GM23338 (cell line): ENCODE measurements at places on chromosomes 13 and 19.

GRCh38 chr13:44211286-44211685, 162.3 kb upstream of the SERP2 start:
- DNase-seq, result no peak

- DNase-seq, result no peak
Measured at GRCh38 chr13:41199079-41199478, 4.7 kb upstream of the KBTBD7 start.

GRCh38 chr13:40410315-40410714, 256.1 kb downstream of the FOXO1 start:
- no peak for DNase-seq

DNA sequence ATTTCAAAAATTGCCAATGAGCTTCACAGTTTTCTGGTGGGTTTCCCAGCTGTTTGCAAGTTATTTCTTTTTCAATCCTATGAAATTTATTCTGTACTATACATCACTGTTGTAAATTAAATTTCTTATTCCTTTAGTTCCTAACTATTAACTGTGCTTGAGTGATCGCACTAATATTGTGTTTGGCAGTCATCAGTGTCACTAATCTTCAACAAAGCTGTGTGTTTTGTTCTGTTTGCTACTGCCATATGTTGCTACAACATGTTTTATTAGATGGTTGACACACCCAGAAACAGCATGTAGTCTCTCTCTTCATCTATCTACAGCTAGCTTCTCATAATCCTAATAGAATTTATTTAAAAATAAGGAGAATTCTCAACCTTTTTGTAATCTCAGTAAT, 453.6 kb upstream of the PRR20A start:
- no peak for DNase-seq

DNA sequence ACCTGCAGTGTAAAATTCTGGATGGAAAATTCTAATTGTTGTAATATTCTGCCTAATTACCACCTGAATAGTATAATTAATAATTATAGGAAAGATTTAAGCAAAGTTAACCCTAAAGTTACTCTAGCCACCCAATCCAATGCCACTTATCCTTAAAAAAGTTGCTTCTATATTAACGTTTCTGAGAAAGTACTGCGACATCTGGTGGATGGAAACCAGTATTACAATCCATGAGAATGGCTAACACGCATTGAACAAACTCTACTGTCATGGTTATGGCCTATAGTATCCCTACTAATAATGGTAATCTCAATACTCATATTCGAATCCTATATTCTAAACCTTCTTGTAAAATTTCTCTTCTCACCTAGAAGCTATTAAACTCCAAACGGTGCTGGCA, 1551.8 kb downstream of the SLITRK1 start:
- DNase-seq, result peak; percentile 65

GRCh38 chr13:76697288-76697687, 188.9 kb downstream of the KCTD12 start:
- no peak for DNase-seq

GRCh38 chr19:33249740-33250366, 24.2 kb upstream of the SLC7A10 start:
- DNase-seq, result no peak

DNA sequence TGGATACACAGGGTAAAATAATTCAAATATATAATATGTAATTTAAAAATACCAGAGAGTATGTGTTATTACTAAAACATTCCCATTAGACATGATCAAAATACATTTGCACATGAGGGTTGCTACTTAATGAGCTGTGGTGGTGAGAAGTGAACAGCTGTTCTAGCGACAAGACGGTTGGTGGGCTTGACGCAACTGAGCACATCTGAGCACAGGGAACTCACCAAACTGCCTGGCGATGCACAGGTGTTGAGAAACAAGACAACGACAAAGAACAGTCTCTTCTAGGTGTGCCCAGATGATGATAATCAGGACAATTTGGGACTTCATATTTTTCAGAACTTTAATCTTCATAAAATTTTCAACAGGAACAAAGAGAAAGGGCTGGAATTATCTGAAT, 555.1 kb upstream of the SGCG start:
- no peak for DNase-seq

DNA sequence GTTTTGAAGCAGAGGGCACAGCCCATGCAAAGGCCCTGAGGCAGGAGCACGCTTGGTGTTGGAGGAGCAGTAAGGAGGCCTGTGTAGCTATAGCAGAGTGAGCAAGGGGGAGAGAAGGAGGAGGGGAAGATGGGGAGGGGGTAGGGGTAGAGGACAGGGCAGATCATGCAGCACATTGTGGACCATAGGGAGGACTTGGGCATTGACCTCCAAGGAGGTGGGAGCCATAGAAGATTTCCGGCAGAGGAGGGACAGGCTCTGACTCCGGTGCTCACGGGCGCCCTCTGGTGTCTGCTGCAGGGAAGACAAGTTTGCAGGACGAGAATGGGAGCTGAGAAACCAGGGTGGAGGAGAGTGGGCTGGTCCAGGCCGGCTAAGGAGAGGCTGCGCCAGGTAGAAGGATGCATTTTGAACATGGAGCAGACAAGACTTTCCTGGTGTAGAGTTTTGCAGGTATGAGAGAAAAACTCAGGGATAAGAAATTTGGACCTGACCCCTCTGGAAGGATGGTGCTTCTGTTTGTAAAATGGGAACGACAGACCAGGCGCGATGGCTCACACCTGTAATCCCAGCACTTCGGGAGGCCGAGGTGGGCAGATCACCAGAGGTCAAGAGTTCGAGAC, 13.7 kb upstream of the CREB3L3 start:
- DNase-seq, result peak; percentile 83

- no peak for DNase-seq
Measured at GRCh38 chr19:4370418-4371041, 27.2 kb downstream of the MPND start.

DNA sequence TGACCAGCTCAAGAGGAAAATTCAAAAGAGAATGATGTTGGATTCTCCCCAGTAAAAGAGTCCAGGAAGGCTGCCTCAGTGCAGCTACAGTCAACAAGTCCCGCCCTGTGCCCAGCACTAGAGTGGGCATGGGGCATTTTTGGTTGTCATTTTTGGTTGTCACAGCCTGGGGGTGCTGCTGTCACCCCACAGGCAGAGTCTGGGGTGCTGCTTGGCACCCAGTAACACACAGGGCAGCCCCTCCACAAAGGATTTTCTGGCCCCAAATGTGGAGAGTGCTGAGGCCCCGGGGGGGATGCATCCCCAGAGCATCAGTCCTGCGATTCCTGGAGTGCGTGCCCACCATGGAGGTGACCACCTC, 28.2 kb upstream of the TMEM255B start:
- no peak for DNase-seq

GRCh38 chr19:38375098-38375493, 725 bp downstream of the PSMD8 start:
- DNase-seq, result no peak

DNA sequence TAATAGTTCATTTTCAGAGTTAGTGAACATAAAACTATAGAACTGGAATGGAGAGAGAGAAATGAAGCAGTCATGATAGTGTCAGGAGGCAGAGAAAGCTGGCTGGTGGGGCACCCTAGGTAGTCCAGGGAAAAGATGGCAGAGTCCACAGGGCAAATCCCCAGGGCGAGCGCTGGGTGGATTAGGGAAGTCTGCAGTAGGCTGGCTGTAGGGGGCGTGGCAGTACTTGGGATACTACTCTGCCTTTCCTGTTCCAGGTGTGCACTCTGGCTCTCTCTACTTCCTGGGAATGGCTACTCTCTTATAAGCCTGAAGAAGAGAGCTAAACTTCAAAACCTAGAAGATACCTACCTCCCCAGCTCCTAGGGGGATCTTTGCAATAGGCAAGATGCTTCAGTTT, 232.9 kb upstream of the SLC10A2 start:
- peak; percentile 84 for DNase-seq

- DNase-seq, result no peak
Measured at GRCh38 chr13:74929436-74929835, 552.5 kb downstream of the TBC1D4 start.

DNA sequence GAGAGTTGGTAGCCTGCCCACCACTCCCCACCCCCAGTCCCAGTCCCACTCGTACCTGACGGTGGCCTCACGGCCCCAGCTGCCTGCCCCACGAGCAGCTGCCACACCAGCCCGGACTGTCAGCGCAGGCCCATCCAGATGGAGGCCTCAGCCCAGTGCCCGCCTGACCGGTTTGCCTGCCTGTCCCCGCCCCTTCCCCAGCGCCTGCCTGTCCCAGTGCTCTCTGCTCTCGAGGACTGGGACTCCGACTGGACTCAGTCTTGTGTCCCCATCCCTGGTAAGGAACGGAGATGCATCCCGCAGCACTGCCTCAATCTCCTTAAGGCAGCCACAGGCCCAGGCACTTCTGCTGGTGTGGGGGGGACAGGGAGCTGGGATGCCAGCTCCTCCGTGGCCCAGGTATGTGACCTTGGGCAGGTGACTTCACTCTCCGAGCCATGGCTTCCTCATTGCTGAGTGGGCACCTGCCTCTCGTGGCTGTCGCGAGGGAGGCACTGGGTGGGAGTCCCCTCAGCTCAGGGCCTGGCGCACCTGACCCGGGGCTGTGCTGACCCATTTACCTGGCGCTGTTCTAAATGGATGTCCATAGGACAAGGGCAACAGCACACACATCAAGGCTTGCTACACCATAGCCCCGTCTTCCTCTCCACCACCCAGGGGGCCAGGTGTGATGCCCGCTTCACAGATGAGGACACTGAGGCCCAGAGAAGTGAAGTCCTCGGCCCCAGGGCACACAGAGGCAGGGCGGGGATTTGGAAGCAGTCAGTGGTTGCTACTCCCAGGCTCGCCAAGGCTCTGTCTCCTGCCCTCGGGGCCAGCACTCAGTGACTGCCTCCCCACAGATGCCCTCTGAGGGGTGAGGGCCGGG, at the start of gene NKPD1:
NKPD1 (minus strand) TSS at position 113 of the 868 bp plus-strand sequence. CDS start 832 bp downstream, outside the sequence.
- DNase-seq, result peak; percentile 62

DNA sequence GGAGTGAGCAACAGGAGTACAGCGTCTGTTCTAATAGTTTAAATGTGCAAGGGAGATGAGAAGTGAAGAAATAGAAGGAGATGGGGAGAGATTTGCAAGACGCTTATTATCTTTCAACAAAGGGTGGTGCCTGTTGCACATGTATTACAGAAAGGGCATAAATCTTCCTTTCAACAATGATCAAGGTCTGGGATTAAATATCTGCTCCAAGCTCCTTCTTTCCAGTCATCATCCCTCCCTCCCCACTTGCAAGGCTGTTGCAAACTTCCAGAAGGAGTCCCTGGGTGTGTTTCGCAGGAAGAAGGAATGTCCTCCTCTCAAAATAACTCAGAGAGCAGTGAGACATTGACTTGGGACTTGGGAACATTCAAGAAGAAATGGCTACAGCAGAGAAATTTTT, 63.5 kb upstream of the MYCBP2 start:
- DNase-seq, result no peak

DNA sequence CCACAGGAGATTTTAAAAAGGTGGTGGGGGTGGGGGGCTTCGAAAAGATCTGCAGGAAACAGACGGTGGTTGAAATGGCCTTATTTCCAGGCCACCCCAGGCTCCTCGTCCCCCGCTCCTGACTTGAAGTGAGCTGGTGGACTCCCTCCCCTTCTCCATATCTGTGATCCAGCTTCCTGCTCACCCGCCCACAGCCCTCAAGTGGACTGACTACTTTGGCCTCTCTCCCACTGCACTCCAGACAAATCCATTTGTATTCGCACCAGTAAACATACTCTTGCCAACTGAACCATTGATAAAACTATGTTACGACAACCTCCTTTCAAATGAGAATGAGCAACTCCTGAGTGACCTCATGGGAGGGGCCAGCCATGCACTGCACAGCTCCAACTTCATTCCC, 259.5 kb downstream of the COL4A1 start:
- no peak for DNase-seq

DNA sequence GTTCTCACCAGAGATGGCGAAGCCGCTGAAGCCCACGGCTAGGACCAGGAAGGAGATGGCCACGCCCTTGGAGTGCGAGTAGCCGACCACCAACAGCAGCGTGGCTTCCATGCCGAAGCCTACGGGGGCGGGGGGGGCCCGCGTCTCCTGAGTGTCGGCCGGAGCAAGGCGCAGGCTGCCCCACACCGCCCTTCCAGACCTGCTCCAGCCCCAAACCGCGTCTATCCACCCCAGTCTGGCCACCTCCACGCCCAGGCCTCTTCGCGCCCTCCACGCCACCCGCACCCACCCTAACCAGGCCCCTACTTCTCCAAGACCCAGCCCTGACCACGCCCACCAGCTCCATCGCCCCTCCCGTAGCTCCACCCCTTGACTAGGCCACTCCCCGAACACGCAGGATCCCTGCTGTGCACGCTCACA, 6.2 kb downstream of the GFY start:
- DNase-seq, result no peak

GRCh38 chr19:53818756-53819155, 5.4 kb downstream of the NLRP12 start:
- DNase-seq, result peak; percentile 61

DNA sequence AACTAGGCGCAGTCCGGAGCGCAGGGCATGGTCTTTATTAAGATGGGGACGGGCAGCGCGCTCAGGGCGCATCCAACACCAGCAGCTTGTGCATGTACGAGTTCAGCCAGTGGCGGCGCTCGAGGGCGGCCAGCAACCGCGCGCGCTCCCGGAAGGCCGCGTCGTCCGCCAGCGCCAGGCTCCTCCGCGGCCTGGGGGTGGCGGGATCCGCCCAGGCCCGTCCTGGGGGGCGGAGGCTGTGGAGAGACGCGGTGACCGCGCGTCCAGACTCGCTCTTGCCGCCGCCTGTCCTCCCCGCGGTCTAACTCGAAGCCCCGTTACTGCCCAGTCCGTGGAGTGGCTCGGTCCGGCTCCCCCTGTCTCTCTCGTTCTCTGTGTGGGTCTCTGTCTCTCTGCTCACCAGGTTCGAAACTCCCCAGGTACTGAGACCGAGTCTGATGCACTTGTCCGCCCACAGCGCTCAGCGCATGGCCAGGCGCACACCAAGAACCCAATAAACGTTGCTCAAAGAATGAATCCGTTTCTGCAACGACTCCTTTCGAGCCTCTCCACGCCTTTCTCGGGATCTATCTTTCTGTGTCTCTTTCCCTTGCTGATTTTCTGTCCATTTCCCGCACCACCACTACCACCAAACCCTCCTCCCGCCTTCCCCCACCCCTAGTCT, 702 bp downstream of the PTH2 start:
- DNase-seq, result peak; percentile 86

- peak; percentile 80 for DNase-seq
Measured at GRCh38 chr13:110680852-110681251, 25.1 kb downstream of the CARS2 start.
